ENCODE measurements at places on chromosomes 3 and 15. TPM values are rescaled to one million over a fixed set of nuclear protein-coding genes. Genes with fewer than 3 reads are reported as not detected.

GRCh38 chr15:40501487-40501886, 30.7 kb downstream of the CHST14 start:
- no peak for DNase-seq

DNA sequence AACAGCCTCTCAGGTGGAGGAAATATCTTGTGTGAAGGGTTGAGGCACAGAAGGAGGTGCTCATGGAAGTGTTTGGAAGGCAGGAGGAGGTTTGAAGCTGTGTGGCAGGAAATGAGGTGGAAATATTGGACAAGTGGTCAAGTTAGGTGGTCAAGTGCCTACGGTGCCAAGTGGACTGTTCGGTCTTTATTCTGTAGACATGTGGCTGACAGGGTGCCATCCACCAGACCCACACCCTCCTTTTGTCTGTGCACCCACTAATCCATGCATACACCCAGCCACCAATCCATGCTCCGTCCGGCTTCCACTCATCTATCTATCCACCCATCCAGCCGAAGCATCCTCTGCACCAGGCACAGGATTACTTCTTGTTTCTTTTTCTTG, 2.2 kb downstream of the SLC6A20 start:
- no peak for DNase-seq

DNA sequence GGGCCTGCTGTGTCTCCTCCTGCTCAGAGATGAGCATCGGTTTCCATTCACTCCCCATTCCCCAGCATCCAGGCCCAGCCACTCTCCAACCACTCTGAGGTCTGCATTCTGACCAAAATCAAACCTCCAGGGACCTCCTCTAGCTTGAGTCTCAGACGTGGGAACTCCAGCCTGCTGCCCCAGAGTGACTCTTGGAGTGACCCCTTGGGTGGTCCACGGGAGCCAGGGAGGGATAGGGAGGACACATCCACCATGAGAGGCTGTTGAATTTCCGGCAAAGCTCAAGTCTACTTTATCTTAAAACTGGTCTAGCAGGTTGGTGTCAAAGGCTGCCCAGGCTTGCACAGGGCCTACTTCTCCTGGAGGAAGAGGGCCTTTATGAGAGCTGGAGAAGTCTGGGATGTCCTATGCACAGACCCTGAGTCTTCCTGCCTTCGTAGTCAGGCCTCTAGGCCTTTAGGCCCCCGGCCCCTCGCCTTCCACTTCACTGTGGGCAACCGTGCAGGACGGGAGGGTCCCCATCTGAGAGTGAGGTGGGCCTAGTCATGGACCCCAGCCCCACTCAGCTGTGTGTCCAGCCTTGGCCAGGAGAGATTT, 8.9 kb downstream of the CISH start:
- DNase-seq: no peak

GRCh38 chr3:114456742-114457141, 162.9 kb downstream of the TIGIT start:
- DNase-seq: no peak

- DNase-seq: no peak
Measured at GRCh38 chr3:170992854-170993253, 33.7 kb downstream of the SLC2A2 start.

DNA sequence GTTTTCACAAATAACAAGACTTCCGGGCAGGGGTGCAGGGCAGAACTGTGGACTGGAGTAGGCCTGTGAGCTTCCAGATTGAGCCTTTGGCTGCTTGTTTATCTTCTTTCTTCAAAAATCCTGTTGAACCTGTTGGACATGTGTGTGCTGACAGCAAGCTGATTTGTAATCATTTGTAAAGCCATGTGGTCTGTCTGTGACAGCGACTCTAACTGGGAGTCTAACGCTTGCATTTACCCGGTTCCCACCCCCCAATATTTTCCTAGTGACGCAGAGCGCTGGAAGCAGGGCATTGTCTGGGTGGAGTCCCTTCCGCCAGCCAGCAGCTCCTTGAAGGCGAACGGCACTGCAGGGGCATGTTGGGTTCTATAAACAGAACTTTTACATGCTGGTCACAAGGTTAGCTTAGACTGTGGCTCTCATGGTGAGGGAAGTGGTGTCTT, 85.7 kb upstream of the MYZAP start:
- no peak for DNase-seq

DNA sequence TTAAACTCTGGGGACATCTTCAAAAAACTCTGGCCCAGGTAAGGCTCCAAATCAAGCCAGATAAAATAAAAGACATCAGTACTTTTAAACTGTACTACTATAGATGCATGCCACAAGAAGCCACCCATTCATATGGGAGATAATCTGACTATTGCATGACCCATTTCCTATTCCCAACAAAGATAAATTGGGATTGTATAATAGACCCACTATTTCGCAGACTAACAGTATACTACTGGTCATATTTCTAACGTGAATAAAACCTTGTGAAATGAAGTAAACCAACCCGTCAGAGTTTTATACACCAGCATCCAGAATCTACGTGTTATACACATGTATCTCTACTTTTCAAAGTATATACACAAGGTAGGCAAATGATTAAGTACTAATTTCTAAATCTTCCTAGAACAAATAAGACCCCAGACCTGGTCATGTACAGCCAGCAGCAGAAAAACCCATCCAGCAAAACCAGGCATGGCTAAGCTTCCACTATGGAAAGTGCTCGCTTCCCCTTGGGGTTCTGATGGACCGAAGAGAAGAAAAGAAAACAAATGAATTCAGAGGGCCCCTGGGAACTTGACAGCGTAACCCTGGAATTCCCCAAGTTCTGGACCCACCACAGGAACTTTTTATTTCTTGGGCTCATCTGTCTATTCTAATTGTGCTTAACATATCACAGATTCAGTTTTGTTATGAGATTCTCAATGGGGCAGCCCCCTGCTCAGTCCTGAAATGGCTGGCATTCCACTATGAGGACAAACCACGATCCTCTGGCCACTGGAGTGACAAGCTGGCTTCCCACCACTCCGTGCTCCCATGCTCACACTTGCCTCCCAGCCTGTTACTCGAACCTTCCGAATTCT, 69.1 kb downstream of the MB21D2 start:
- DNase-seq: no peak

DNA sequence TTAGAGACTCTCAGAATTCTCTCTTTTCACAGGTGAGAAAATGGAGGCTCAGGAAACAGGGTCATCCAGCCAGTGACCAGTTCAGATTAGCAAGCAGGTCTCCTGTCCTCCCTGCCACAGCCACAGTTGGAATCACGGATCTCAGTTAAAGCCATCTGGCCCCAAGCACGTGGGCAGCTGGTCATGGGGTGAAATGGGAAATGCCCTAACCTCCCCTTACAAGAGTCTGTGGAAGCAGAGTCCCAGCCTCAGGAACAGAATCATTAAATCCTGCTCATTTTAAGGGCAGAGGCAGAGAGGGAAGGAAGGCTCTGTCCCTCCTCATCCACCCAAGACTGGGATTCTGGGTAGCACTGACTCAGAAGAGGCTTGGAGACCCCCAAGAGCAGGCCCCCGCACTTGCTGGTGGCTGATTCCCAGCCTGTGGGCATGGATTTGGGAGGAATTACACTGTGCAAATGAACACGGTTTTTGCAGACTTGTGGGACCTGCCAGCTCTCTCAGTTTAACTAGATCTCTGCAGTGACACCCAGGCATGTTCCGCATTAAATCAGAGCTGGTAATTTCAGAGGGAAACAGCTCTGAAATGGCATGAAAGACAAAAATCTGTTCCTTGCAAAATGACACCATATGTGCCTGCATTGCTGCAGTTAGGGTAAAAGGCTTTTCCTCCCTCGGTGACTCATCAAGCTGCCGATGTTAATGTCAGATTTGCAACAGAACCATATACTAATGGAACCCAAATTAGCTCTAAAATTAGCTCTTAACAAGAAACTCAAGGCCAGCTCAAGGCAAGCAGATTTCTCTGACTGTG, 89.0 kb downstream of the BDH1 start:
- no peak for DNase-seq

- DNase-seq: no peak
Measured at GRCh38 chr3:177813322-177813721, 616.0 kb upstream of the TBL1XR1 start.

DNA sequence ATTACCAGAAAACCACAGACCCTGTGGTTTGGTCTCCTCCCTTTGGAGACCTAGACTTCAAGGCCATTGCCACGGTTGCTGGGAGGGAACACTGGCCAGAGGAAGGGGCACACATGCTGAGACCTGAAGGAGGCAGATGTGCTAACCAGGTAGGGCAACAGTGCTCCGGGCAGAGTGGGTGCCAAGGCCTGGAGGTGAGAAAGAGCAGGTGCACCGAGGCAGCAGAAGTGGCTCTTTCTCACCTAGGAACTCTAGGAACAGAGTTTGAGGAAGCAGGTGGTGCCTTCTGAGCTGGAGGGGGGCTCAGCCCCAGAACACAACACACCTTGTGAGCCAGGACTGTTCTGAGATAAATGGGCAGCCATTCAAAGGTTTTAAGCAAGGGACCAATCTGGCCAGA, 106.1 kb downstream of the MEGF11 start:
- no peak for DNase-seq

GRCh38 chr3:73805435-73805834, 180.7 kb upstream of the PDZRN3 start:
- DNase-seq: no peak

DNA sequence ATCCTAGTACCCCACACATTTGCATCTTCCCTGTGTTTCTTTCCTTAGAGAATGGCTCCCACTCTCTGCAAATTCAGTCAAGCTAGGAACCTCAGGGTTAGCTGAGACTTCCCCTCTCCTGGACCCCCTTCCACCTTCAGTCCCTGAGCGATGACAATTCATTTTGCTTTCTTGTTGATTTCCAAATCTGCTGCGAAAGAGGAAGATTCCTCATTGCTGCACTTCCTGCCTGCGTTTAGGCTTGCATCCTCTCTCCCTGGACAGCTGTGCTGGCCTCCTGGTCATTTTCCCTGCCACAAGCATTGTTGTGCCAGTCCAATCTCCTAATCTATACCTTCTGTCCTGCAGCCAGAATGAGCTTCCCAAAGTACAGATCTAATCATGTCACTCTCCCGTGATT, 12.3 kb upstream of the DGKG start:
- DNase-seq: no peak

GRCh38 chr15:50028326-50028725, 90.7 kb downstream of the ATP8B4 start:
- DNase-seq: no peak

- no peak for DNase-seq
Measured at GRCh38 chr3:151765685-151766084, 32.0 kb downstream of the AADACL2 start.

DNA sequence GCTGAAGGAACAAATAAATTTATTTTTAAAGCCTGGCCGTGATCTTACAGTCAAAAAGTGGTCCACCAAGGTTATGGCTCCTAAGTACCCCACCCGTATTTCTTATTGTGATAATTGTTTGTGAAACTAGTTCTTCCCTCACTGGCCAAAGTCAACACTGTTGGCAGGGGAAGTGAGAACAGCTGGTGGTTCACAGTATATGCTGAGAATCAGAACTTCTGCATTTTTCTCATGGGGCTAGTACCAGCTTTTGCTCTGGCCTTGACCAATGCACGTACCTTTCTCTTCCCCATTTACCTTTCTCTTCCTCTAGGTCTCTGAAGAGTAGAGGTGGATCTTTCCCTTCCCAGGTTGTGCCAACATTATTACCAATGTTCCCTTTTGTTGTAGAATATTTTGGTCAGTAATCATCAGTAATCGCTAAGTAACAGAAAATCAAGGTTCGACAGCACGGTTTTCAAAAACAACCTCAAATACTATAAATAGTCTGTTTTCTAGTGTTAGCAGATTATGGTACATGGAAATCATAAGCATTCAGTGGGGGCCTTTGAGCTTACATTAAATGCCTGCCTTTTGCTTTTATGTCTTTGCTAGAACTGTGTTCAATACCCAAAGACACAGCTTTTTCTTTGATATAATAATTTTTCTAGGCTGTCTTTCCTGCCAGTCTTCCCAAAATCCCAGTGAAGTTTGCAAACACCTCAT, 268.0 kb downstream of the LPP start:
- DNase-seq: peak; percentile 45

- DNase-seq: no peak
Measured at GRCh38 chr15:99593070-99593469, 27.3 kb downstream of the MEF2A start.

- DNase-seq: no peak
Measured at GRCh38 chr15:57503911-57504598, 87.6 kb upstream of the MYZAP start.

GRCh38 chr3:181239441-181239840, 249.9 kb upstream of the DNAJC19 start:
- no peak for DNase-seq

DNA sequence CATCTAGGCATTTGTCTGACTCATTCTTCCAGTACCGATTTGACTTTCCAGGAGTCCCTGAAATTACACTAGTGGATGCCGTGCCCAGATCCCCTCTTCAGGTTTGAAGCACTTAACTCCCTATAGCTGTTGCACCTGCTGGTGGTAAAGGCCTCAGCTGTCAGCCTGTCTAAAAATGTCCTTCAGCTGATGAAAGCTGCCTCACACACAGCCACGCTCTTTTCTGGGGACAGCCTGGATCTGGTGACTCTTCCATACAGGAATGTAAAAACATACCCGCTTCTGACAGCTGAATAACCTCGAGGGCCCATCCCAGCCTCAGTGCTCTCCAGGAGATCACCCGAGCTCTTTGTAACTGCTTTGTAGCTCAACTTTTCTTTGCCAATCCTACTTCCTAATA, 534.1 kb upstream of the GRM7 start:
- no peak for DNase-seq

- DNase-seq: no peak
Measured at GRCh38 chr3:179961703-179962078, 75.0 kb downstream of the PEX5L start.

DNA sequence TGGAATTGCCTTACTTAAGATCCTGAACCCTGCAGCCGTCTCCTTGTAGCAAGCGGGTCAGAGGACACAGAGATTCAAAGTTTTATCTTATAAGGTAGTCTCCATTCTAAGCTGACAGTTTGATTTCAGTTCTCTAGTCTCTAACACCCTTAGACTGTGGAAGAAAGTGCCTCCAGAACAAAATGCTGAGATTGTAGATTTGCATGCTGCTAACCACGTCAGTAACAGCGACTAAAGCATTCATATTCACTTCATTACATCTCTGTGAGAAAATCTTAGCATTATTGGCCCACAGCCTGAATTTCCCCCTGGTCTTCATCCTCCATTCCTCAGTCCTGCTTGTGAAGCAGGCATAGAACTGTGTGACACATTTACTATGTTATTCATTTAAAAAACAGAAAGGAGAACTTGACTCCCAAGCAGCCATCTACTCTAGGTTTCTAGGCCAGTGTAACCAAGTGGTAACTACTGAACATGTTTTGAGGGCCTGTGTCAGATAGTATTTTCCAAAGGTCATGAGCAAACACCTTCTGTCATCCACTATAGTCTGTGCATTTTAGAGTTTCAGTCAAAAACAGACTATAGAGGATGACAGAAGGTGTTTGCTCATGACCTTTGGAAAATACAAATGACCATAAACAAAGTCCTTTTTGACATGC, 27.4 kb downstream of the ARIH2 start:
- DNase-seq: no peak

GRCh38 chr15:91912336-91912735, 58.8 kb downstream of the SLCO3A1 start:
- no peak for DNase-seq

Gene CCR3
- total RNA-seq: not detected

Gene PRR20G
- not detected for total RNA-seq

Gene PLA2G4D
- total RNA-seq: not detected

Gene GNAT1
- 0.11 TPM for total RNA-seq

Gene PPP1R14D
- not detected for total RNA-seq

Gene CADPS
- not detected for total RNA-seq

Gene SERF2
- 319 TPM for total RNA-seq

Gene CA12
- total RNA-seq: not detected

Gene ROBO2
- not detected for total RNA-seq

Gene FANCD2OS
- not detected for total RNA-seq

Gene MOBP
- not detected for total RNA-seq

Gene TGM4
- not detected for total RNA-seq

Gene PRICKLE2
- total RNA-seq: not detected

Gene DUOXA2
- not detected for total RNA-seq

Gene PXYLP1
- total RNA-seq: 21.2 TPM

Gene DLEC1
- 4.4 TPM for total RNA-seq
